Activated CD4-positive, alpha-beta T cell treated with anti-CD3 and anti-CD28 coated beads for 24 hours (primary cell): ENCODE measurements at places on chromosomes 6 and 20.

DNA sequence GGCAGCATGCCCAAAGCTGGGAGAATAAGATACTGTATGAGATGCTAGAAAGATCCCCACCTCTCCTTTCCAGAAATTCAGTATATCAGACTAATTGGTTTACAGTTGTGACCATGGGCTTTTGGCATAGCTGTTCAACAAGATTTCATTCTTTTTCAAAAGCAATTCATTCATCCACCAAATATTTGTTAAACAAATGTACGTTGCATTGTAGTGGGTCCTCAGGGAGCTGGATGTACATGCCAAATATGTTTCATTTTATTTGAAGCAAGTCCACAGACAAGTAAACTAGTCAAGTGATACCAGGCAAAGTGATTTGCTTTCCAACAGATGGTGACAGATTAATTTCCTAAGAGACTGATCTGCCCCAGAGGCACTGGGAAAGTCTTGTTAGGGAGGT is 85.8 kb upstream of the ESR1 start:
- DNase-seq, result no peak

- no peak for DNase-seq
Measured at GRCh38 chr6:157631412-157631811, 191.6 kb upstream of the SNX9 start.

- DNase-seq, result no peak
Measured at GRCh38 chr20:52305858-52306257, 114.3 kb upstream of the ZFP64 start.

DNA sequence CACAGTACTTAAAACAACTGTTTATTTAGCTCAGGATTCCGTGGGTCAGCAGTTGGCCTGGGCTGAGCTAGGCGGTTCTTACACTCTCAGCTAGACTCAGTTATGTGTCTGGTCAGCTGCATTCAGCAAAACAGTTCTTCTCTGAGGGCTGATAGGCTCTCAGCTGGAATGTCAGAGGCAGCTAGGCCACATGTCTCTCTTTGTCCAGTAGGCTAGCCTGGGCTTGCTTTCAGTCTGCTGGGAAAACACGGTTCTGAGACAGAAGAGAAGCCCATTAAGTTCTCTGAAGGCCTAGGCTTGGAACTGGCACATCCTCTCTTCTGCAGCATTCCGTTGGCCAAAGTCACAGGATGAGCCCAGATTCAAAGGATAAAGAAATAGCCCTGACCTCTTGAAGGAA is 65.6 kb downstream of the TULP4 start:
- DNase-seq, result no peak

DNA sequence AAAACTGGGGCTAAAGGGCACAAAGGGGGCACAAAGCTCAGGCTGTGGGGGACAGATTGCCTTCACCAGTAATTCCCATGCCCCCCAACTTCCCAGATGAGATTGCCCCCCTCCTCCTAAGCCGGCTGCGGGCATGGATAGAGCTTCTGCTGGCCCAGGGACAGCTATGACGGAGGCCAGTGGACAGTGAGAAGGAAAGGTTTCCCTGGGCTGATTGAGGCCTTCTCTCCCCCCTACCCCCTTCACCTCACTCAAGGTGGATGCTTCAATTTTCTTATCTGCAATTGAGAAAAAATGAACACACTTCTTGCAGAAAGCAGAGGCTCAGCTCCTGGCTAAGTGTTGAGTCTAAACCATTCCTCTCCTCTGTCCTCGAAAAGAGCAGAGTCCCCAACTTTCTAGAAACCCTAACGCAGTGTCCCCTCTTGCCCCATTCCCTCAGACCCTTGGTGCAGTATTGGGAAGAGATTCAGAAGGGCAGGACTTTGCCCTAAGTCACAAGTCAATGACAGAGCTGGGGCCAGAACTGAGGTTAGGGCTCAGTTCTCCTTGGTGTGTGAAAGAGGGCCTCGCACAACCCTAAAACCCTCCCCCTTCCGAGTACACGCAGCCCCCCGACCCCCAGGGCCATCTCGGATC is 808 bp downstream of the SDC4 start:
- no peak for DNase-seq

- no peak for DNase-seq
Measured at GRCh38 chr6:18481870-18482269, 94.7 kb downstream of the RNF144B start.

GRCh38 chr6:53894091-53894490 is 99.3 kb downstream of the LRRC1 start:
- peak; percentile 25 for DNase-seq

DNA sequence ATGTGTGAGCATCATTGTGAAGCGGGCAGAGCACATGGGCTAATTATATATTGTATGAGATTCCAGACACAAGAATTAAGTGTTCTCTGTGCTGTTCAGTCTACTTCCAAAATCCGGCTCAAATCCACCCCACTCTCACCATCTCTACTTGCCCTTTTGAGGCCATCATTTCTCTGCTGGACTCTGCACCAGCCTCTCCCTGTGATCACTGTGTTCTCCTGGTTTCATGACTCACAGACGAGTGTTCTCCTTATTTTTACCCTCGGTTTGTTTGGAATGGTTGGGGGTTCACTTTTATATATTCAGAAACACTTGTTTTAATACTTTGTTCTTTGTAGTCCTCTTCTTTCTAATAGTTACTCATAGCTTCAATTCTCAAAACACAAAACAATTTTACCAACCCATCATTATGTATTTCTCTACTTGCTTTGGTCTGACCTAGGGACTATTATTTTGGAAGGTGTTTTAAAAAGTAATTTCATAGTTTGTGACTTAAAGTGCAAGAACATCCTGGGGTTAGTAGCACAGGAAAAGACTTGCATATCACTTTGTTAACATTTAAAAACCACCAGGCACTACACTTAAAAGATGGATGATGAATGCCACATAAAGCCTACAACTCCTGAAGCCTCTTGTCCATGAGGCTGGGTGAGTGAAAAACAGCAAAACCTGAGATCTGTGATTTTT is 82.7 kb downstream of the UST start:
- DNase-seq, result no peak

DNA sequence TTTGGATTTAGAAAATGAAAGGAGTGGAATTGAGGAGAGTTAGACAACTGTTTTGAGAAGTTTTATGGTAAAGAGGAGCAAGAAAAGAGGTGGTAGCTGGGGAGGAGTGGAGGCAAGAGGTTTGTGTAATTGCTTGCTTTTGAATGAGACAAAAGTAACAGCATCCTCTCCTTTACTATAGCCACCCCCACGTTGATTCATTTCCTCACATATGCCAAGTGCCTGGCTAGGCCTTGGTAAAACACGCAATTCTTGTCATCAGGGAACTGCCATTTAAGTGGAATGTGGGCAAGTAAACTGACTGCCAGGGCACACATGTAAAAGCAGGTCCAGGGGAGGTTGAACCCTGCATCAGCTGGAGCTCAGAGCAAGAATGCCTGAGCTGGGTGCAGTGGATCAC is 4.1 kb downstream of the MTRES1 start:
- DNase-seq, result no peak

- DNase-seq, result no peak
Measured at GRCh38 chr20:37560629-37561028, 33.0 kb upstream of the BLCAP start.

DNA sequence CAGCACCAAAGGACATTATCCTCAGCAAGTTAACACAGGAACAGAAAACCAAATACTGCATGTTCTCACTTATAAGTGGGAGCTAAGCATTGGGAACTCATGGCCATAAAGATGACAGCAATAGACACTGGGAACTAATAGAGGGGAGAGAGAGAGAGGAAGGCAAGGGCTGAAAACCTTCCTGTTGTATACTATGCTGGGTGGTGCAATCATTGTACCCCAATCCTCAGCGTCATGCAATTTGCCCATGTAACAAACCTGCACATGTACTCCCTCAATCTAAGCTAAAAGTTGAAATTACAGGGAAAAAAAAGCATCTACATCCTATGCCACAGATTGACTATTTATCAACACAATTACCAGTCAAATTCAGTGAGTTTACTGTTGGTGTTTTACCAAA is 20.0 kb upstream of the VNN1 start:
- DNase-seq, result no peak

- no peak for DNase-seq
Measured at GRCh38 chr6:14567842-14568241, 450.3 kb downstream of the CD83 start.

DNA sequence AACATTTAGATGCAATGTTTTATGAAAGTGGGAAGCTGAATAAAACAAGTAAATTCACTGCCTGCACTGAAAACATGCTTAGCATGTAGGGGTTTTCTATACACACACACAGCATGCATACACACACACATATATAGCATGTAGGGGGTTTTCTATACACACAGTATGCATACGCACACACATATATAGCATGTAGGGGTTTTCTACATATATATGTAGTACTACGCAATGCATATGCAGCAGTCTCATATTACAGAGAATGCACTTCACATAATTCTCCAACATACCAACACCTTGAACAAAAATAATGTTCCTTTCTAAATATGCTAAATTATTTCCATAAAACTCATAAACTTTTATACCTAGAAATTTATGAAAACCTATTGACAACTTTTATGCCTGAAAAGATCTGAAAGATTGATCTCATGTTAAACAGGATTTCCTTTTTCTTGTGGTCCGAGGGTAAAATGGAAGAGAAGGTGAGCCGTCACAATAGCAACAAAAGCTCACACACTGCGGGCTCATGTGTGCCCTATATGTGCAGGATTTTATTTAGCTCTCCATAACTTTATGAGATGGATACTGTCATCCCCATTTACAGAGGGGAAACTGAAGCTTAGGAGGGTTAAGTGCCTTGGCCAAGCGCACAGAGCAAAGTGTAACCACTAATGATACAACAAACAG is 81.9 kb upstream of the TULP1 start:
- no peak for DNase-seq

DNA sequence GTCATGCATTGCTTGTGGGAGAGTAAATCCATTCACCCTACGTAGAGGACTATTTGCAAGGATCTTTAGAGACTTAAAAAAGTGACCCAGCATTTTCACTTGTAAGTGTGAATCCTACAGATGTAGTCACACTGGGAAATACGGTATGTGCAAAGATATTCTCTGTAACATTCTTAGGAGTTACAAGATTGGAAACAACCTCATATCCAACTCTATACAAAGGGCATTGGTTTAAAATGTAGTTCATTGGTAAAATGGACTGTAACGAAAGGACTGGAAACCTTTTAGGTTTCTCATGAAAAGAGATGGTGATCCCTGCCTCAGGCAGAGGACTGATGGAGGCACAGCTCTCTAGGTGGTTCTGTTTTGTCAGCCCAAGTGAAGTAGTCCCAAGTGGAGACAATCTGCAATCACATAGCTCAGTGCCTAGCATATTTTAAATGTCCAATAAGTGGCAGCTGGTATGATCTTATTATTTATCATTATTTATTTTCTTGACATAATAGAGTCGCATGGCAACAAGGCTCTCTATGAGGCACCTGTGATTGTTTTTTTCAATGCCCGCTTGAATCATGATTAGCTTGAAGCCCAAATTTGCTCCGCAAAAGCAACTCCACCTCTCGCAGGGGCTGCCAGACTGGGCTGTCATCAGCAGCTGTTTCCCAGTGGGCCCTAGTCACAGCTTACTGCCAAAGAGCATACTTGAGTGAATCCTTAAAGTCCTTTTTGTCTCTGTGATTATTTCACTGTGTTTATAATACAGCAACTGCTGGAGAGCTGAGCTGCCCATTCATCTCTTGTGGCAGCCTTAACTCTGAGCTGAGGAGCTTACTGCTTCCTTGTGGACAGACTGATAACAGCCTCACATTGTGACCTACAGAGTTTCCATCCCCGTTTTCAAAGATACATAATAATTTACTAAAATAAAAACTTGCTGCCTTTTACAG is 19.8 kb upstream of the ENPP1 start:
- DNase-seq, result no peak
